CD4-positive, alpha-beta T cell treated with Interleukin-4 for 4 hours (primary cell): ENCODE measurements at places on chromosomes 7 and 10.

GRCh38 chr10:77201135-77202106 is 436.2 kb downstream of the KCNMA1 start:
- DNase-seq: no peak

DNA sequence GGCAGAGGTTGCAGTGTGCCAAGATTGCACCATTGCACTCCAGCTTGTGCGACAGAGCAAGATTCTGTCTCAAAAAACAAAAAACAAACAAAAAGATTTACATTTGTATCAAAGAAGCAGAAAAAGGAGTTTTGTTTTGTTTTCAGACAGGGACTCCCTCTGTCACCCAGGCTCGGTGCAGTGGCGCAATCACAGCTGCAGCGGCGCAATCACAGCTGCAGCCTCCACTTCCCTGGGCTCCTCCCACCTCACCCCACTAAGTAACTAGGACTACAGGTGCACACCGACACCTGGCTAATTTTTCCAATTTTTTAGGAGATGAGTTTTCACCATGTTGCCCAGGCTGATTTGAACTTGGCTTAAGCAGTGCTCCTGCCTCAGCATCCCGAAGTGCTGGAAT is 1.8 kb downstream of the ARMC10 start:
- DNase-seq: no peak

- DNase-seq: no peak
These were observed 182.8 kb upstream of the KAT6B start for GRCh38 chr10:74643596-74643975.

- peak; percentile 81 for DNase-seq
These were observed 61.0 kb upstream of the AOAH start for GRCh38 chr7:36784991-36785940.

GRCh38 chr7:97005183-97006054 is at the start of gene DLX6:
Gene DLX6 (plus strand): TSS chr7:97005553. CDS start chr7:97005978, 425 bp downstream.
- peak; percentile 6 for DNase-seq
